Stimulated activated CD8-positive, alpha-beta memory T cell treated with anti-CD3 and anti-CD28 coated beads, Interleukin-15, amount 100 ng/mL, for 24 hours (primary cell): ENCODE measurements at places on chromosomes 5 and 9.

GRCh38 chr9:36479101-36479500, 79.0 kb upstream of the RNF38 start:
- no peak for DNase-seq

- DNase-seq, result no peak
Observed at GRCh38 chr5:103435136-103435889, 127.3 kb downstream of the NUDT12 start.

- no peak for DNase-seq
Observed at GRCh38 chr9:116924462-116925110, 237.5 kb downstream of the TRIM32 start.

DNA sequence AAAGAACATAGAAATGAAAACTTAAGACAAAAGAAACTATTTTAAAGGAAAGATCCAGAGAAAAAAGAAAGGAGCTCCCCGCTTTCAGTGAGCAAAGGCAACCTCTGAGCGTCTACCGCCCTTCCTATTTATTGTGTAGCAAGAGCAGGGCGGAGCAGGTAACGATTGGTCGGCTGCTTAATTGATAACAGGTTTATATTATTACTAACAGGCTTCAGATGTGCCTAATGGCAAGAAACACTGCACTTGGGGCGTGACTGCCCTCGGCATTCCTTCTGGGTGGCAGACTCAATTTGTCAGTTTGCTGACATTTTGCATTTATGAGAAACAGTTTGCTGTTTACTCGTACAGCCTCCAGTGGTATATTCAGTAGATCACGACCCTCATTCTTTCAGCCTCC, 482.7 kb upstream of the C9orf72 start:
- DNase-seq, result no peak

- no peak for DNase-seq
Observed at GRCh38 chr5:17186256-17186655, 31.2 kb upstream of the BASP1 start.

DNA sequence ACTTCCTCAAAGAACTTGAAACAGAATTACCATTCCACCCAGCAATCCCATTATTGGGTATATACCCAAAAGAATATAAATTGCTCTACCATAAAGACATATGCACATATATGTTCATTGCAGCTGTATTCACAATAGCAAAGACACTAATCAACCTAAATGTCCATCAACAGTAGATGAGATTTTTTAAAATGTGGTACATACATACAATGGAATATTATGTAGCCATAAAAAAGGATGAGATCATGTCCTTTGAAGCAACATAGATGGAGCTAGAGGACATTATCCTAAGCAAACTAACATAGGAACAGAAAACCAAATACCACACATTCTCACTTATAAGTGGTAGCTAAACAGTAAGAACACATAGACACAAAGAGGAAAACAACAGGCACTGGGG, 28.1 kb upstream of the ZNF462 start:
- no peak for DNase-seq

DNA sequence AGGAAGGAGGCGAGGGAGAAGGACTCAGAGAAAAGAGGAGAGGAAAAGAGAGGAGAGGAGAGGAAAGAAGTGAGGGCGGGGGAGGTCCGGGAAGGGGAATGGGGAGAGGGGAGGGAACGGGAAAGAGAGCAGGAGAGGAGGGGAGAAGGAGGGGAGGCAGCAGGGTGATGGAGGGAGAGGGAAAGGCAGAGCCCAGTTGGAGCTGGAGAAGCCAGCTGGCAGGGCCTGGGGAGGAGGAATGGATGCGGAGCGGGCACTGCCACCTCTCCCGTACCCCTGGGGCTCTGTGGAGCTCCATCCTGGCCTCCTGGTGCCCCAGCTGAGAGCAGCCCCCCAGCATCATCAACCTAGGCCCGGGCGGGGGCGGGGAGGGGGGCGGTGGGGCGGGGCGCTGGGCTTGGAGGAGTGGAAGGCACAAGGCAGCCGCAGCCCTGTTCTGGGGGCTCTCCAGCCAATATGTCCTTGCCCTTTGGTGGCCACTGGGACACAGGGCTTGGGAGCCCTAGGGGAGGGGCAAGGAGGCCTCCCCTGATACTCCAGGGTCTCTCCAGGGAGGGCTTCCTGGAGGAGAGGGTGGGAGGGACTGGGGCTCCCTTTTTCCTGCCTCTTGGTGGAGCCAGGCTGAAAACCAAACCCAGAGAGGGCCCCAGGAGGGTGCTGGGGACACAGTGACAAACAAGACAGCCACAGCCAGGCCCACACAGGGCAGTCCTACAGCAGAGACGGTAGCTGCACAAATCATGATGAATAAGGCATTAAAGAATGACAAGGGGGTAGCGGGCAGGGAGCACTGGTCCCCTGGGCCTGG, 123.7 kb downstream of the C9orf50 start:
- no peak for DNase-seq

GRCh38 chr9:7146582-7146981, 388.8 kb downstream of the KDM4C start:
- DNase-seq, result no peak

- no peak for DNase-seq
Observed at GRCh38 chr9:126687930-126688461, 74.3 kb downstream of the LMX1B start.

DNA sequence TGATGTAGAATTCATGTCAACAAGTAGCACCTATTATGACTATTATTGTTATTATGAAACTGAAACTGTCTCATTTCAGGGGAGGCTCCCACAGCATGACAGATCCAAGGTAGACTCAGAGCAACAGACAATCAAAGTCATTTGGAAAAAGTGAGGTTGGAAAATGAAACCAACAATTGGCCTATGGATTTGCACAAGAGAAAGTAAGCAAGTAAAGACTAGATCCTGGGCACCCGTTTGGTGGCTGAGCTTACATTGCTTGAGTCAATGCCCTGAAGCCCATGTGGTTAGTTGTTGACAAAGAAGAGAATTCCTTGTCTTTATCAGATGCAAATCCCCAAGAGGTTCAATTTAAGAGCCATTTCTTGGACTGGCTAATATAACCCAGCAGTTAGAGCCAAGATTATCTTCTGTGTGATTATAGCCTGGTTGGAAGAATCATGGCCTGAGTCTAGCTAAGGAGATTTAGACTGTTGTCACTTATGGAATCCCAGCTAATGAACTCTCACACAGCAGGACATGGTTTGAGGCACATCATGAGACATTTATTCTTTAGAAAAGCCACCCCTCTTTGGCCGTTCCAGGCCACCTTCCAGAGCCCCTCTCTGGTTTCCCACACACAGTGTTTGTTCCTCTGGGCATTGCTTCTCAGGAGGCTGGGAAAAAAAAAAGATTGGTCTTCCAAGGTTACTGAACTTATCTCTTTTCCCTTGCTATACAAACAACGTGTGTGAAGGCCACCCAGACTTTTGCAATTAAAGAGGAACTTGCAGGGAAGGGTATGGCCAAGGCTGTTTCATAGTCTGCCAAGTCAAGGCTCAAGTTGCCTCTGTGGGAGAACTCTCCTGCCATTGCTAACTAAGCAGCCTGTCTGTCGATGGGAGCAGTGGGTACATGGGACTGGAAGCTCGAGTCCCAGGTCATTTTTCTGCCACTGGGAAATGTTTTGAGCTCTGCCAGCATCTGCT, 399.5 kb downstream of the ENC1 start:
- DNase-seq, result no peak

GRCh38 chr5:167339205-167339604, 952.2 kb upstream of the WWC1 start:
- no peak for DNase-seq

DNA sequence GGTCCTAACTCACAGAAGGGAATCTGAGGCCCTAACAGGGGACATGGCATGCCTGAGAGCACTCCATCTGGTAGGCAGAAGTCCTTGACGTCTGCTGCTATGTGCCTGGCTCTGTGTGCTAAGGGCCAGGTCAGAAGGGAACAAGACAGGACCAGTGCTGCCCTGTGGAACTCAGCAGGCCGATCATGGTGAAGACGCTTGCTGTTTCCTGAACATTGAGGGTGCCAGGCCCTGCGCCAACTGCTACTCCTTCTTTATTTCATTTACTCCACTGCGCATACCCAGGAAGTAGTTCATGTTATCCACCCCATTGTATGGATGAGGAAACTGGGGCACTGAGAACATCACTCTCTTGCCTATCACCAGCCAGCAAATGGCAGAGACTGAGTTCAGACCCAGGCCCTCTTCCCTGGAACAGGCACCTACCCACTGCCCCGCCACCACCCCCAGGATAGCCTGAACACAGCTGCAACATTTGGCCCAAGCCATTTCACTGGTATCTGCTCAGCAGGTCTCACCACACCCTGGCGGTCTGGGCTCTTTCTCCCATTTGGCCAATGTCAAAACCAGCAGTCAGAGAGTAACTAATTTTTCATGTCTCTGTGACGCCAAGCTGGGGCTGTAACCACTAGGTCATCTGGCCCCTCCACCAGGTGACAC, 24.8 kb upstream of the FOXI1 start:
- DNase-seq, result no peak

GRCh38 chr5:42064821-42065220, 139.7 kb downstream of the FBXO4 start:
- no peak for DNase-seq

GRCh38 chr5:78320401-78320800, 25.9 kb upstream of the AP3B1 start:
- no peak for DNase-seq

- DNase-seq, result no peak
Observed at GRCh38 chr5:99317136-99317535, 388.3 kb upstream of the CHD1 start.

DNA sequence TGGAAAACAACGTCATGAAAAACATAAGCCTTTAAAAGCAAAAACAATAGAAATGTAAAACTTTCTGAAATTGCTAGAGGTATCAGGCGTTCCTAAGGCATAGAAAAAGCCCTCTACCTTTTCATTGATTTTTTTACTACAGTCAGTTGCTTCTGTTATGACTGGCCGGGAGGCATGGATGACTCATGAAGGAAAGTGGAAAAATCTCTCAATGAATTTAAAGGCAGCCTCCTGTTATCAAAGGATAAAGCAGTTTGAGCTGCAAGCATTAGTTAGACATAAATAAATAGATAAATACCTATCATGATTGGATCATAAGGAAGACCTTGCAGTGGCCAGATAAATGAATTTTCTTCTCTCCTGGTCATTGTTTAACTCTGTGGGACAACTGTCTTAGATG, 281.6 kb downstream of the MAST4 start:
- no peak for DNase-seq

GRCh38 chr5:91281401-91281800, 101.7 kb downstream of the ARRDC3 start:
- DNase-seq, result no peak

- DNase-seq, result no peak
Observed at GRCh38 chr5:44312374-44312773, 76.8 kb downstream of the FGF10 start.

- no peak for DNase-seq
Observed at GRCh38 chr5:76475385-76475784, 72.3 kb downstream of the IQGAP2 start.

DNA sequence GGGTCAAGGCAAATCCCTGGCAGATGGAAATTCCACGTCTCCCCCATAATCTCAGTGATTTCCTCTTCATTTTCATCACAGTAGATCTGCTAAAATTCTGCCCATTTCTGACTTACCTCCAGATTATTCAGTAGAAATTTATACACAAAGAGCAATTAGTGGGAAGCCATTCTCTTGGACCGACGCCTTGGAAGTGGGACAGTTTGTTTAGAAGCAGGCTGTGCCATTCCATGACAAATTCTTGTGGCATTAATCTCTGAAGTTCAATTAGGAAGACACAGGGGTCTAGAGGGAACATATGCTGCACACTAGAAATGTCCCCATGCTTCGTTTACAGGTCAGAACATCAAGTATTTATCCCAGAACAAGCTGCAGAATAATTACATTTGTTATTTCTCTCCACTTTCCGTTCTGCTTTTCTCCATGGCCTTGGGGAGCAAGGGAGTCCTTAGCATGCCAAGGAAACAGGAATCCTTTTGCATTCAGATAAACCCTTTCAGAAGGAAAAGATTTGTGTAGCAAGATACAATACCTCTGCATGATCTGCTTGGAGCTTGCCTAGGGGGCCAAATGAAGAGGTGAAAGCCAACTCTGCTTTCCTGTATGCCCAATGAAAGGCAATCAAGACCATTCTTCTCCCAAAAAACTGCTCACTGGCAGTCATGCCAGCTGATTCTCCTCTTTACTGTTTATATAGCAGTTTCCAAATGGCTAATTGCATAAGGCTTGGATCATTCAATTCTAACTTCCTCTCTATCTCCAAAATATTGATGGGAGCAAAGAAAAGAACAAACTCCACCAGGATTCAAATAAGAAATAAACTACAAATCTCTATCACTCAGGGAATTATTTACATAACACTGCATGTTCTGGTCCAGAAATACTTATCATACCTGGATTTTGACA, 2.5 kb upstream of the PRKACG start:
- DNase-seq, result no peak

- no peak for DNase-seq
Observed at GRCh38 chr9:108479989-108480652, 375.7 kb downstream of the ACTL7B start.

DNA sequence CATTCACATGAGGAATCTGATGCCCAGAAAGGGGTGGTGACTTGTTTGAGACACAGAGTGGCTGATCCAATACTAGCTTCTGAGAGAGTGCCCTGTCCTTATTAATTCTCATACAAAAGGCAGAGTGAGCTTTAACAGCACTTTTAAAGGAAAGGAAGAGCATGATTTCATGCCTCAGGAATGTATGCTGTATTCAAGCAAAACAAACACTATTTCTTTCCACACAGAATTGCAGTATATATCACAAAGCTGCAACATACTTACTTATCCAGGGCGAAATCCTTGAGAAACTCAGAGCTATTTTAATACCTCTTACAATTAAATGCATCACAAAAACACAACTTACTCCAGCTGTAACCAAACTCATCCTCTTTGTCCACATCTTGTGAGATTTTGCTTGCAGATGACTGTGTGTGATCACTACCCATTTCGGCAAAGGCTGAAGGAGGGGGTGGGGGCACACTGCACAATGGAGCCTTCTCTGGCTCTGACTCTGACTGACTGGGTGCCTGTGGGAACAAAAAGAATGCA, 139.8 kb downstream of the MPDZ start:
- no peak for DNase-seq
